ENCODE measurements at places on chromosomes 6 and 20.

DNA sequence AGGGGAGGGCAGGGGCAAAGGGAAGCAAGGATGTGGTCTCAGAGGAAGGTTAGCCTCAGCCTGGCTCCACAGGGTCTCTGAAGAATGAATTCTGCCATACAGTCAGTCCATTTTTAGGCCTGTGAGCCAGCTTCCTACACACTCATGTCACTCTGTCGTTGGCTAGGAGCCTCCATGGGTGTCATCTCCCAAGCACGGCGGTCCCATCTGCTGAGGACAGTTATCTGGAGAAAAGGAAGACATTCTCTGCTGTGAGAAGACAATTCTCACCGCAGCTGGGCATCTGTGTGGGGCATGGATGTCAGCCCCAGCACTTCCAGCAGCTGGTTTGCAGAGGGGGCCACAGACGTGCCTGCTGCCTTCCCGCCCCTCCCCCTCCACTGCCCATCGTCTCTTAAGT, 167.6 kb downstream of the LINC00237 start:
- DNase-seq = no peak

DNA sequence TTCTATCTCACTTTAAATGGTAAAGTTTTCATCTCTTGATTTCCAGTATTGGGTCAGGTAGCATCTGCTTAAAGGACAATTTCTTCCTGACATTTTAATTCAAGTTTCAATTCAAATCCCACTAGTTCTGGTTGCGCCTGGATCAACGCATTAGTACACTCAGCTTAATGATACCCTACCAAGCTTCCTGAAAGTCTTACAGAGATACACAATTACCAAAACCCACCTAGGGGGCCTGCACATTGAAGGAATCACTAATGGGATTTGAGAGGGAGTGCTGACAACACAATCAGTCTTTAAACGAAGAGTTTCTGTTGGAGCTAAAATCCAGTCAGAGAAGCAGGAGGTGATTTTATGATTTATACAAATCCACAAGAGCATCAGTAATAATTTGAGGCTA, 293.0 kb downstream of the PHF3 start:
- no peak for DNase-seq

DNA sequence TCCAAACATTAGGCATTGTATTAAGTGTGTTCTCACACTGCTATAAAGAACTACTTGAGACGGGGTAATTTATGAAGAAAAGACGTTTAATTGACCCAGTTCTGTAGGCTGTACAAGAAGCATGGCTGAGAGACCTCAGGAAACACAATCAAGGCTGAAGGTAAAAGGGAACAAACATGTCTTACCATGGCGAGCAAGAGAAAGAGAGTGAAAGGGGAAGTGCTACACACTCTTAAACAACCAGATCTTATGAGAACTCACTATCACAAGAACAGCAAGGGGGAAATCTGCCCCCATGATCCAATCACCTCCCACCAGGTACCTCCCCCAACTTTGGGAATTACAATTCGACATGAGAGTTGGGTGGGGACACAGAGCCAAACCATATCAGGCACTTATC, 86.6 kb upstream of the TOP1 start:
- DNase-seq = peak; percentile 44

GRCh38 chr6:52575502-52575892, 1.4 kb downstream of the TRAM2 start:
- DNase-seq = no peak

- no peak for DNase-seq
Observed at GRCh38 chr6:136984578-136984977, 60.2 kb downstream of the IL20RA start.

- no peak for DNase-seq
Observed at GRCh38 chr6:159533016-159533415, 160.0 kb downstream of the SOD2 start.

- no peak for DNase-seq
Observed at GRCh38 chr20:59831916-59832270, 101.5 kb downstream of the SYCP2 start.

GRCh38 chr20:53652090-53652858, 58.6 kb upstream of the ZNF217 start:
- DNase-seq = no peak

GRCh38 chr6:151191527-151191926, 48.2 kb upstream of the AKAP12 start:
- no peak for DNase-seq

DNA sequence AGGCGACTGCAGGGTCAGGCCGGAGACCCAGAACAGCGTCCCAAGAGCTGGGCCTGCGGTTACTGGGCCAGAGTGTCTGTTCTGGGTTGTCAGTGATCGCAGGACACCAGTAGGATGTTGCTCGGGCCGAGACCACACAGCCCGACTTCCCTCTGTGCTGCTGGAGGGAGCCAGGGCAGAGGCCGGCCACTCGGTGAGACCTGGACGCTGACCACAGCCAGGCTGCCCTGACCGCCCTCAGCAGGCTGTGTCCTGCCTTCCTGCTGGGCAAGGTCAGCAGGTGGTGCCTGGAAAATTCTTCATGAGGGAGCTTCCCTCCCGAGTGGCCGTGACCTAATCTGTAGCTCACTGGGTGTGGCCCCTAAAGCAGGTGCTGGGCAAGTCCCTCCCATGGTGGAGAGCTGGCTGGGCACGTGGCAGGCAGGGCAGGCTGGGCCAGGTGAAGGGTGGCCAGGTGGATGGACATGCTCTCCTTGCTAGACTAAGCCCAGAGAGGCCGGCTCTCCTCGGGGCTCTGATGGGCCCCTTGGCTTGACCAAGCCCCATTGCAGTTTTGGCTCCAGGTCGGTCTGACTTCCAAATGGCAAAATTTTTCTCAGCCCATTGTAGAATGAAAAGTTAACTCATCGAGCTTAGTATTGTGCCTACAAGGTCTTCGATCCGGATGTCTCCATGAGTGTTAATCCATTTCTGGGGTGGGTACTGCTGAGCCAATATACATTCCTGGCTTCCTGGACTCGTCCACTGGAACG, 1.9 kb downstream of the SLCO4A1 start:
- no peak for DNase-seq

DNA sequence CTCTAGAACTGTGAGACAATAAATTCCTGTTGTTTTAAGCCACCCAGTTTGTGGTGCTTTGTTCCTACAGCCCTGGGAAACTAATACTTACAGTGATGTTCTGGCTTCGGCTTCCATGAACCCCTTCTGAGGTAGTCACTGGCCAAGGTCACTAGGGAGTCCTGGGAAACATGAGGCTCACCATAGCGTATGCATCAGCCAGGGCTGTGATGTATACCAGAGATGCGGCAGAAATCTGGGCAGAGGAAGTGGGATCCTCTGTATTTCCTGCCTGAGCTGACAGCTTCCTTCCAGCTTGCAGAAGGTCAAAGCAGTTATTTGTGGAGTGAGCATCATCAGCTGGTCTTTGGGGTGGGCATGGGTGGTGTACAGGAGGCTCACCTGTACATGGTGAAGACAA, 27.9 kb downstream of the KAT14 start:
- DNase-seq = no peak

GRCh38 chr6:31187780-31188194, 17.3 kb upstream of the POU5F1 start:
- no peak for DNase-seq

- peak; percentile 14 for DNase-seq
Observed at GRCh38 chr6:38012573-38012972, 193.0 kb downstream of the ZFAND3 start.

DNA sequence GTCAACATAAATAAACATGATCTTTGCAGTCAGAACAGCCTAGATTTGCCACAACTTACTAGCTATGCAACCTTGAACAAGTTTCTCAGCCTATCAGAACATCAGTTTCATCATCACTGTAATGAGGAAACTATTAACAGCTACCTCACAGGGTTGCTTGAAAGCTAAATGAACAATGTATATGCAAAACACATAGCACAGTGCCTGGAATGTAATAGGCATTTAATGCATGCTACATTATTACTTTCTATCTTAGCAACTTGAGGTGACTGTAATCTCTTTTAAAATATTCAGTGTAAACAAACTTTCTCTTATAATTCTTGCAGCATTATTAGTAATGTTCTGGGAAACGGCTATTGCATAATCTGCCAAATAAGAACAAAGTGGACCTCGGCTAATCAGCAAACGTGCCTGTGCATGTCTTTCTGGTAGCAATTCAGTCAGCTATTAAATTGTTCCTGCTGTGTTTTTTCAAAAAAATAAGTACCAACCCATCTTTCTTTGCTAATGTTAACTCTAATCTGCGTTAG, 61.5 kb downstream of the SYNE1 start:
- no peak for DNase-seq

GRCh38 chr20:5780846-5781217, 30.6 kb downstream of the SHLD1 start:
- no peak for DNase-seq

GRCh38 chr20:50541606-50542041, 31.4 kb downstream of the PTPN1 start:
- DNase-seq = peak; percentile 93

GRCh38 chr6:85005494-85005893, 241.1 kb upstream of the TBX18 start:
- DNase-seq = no peak

GRCh38 chr20:63977739-63978276, 1.6 kb downstream of the SAMD10 start:
- DNase-seq = no peak

GRCh38 chr6:18471232-18471964, 84.2 kb downstream of the RNF144B start:
- no peak for DNase-seq

DNA sequence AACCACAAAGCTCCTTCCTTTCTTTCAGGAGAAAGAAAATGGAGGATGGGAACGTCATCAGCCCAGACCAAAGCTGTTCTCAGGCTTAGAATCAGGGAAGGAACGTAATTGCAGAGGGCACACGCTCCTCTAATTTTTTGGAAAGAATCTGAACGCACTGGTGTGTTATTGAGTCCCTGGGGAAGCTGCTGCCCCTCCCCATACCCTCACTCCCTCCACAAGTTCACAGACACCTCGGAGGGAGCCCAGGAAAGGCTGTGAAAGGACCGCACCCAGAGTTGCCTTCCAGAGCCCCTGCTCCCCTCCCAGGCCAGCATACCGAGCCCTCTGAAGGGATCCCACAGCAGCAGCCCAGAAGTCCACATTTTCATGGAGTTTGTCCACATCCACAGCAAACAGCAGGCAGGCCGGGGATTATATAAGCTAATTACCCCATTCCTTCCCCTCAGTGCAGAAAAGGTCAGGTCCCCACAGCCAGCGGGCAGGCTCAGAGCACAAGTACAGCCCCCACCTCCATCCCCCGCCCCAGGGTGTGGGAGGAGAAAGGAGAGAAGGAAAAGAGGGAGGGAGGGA, 53.7 kb downstream of the ANKRD60 start:
- no peak for DNase-seq

- DNase-seq = no peak
Observed at GRCh38 chr6:127460465-127460864, 1.3 kb upstream of the KIAA0408 start.

DNA sequence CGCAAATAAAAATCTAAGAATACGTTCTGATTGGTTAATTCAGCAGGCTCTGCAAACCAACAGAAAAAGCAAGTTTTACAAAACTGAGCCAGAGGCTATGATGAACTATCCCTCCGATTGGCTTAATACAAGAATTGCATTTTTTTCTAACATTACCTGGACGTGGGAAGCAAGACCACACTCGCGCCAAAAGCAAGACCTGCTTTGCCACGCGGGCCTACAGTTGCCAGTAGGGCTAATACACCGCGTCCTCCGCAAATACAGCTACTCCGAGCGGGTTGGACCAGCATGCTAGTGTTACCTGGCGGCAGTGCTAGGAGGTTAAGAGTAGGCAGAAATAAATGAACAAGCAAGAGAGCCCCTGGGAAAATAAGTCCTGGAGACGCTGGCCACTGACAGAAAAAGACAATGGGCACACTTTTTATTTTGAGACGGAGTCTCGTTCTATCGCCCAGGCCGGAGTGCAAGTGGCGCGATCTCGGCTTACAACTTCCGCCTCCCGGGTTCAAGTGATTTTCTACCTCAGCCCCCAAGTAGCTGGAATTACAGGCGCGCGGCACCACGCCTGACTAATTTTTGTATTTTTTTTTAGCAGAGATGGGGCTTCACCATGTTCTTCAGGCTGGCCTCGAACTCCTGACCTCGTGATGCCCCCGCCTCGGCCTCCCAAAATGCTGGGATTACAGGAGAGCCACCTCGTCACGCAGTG, 131.9 kb upstream of the BTN3A2 start:
- no peak for DNase-seq

GRCh38 chr6:138691595-138692057, 81.9 kb upstream of the CCDC28A start:
- no peak for DNase-seq

DNA sequence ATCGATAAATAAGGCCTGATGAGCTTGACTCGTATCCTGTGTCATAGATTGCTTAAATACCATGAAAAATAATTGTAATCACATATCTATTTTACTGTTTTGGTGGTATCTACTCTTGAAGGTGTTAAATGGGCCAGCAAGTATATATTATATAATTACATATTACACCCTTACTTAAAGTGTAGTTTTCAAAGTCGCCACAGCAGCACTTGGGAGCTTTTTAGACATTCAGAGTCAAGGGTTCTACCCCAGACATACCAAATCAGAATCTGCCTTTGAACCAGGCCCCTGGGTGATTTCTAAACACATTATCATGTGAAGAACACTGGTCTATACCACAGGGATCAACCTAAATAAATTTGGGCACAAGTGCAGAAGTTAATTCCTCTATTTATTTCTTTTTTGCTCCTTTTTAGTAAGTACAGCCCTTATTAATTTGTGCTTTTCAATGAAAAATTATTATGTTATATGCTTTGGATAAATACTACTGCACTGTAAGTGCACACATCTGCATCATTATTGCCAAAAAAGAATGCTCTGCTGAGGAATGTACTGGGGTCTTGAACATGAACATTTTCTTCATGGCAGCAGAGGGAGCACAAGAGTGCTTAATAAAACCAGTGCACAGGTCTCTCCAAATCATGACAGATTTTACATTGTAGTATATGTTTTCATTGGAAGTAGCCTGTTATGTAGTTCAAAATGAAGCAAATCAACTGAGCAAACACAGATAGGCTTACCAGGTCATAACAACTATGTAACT, 3.1 kb upstream of the ATXN1 start:
- no peak for DNase-seq

GRCh38 chr6:92504509-92504908, 914.9 kb downstream of the EPHA7 start:
- DNase-seq = no peak

DNA sequence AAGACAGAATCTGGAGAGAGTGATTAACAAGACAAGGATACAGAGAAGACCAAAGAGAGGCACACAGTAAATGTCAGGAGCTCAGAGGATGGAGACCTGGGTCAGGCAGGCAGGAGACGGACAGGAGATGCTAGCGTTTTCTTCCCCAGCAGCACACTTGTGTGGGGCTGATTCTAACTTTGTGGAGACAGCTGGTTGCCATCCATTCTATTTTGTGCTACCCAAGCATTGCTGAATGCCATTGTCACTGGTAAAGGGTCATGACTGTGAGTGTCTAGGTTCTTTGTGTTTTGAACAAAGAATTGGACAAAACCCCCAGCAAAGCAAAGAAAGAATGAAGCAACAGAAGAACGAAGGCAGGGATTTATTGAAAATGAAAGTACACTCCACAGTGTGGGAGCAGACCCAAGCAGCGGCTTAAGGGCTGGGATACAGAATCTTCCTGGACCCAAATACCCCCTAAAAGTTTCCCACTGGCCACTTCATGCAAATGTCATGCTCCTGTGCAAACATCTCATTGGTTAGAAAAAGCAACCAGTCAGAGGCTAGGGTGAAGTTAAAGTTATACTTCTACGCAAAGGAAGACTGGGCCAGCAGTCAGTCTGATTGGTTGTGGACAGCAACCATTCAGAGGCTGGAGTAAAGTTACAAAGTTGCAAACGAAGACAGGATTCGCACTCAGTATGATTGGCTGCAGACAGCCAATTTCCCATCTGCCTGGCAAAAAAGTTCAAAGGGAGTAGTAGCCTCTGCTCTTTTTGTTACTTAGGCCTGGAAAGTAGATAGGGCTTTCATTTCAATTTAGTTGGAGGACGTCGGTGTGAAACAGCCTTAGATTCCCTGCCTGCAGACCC, 17.5 kb downstream of the PTK7 start:
- DNase-seq = no peak

All from GDM1 (cell line).